ENCODE measurements at places on chromosomes 16 and 17.

DNA sequence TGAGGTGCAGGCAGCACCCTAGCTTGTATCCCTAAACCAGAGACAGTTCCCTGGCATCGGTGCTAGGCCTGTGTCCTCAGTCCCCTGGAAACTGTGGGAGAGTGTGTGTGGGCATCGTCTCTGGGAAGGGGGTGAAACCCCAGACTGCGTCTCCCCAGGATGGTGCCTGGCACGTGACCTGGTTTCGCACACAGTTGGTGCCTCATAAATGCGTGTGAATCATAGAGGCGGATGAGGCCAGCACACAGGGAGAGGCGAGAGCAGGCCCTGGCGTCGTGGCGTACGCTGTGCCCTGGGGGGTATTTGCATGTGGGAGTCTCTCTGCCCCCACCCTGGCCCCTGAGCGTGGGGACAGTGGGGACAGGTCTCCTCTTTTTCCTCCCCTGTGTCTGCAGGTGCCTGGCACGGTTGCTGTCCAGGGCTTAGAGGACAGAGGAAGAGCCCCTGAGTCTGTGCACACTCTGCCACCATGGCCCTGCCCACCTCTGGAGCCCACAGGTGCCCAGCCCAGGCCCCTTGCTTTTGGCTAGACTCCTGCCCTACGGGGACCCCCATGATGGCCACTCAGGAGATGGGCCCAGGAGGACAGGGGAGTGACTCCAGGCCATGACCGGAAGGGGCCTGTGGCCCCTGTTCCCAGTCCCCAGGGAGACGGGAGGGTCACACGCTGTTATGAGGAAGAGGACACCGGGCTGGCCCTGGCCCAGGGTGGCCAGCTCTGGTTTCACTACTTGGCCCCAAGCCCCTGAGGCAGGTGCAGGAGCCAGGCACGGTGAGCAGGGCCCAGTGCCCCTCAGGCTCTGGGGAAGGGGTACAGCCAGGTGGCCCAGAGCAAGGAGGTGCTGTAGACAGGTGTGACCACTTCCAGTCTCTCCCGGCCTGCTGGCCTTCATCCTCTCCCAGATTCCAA lies 1.3 kb upstream of the FSCN2 start:
- DNase-seq: no peak

GRCh38 chr17:55706808-55707773 lies 15.6 kb downstream of the TMEM100 start:
- DNase-seq: no peak

GRCh38 chr16:54467398-54467797 lies 180.8 kb upstream of the IRX3 start:
- DNase-seq: no peak

DNA sequence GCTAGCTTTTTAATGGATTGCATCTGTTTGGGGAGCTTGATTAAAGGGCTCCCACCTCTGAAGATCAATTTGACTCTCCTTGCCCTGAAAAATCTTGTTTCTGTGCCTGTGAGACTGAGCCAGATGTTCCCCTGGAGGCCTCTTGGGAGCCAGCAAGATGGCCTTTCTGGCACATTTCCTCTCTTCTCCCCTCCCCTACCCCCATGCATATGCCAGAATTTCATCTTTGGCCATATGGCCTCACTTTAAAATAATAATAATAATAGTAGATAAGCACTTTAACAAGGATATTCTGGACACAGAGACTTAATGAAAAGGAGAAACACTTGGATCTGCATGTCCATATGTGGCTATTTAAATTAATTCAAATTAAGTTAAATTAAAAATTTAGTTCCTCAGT lies 144.1 kb upstream of the CES5A start:
- no peak for DNase-seq

GRCh38 chr17:41959336-41960095 lies 7.1 kb upstream of the CNP start:
- no peak for DNase-seq

GRCh38 chr17:28549236-28550132 lies 2.9 kb downstream of the UNC119 start:
- no peak for DNase-seq

DNA sequence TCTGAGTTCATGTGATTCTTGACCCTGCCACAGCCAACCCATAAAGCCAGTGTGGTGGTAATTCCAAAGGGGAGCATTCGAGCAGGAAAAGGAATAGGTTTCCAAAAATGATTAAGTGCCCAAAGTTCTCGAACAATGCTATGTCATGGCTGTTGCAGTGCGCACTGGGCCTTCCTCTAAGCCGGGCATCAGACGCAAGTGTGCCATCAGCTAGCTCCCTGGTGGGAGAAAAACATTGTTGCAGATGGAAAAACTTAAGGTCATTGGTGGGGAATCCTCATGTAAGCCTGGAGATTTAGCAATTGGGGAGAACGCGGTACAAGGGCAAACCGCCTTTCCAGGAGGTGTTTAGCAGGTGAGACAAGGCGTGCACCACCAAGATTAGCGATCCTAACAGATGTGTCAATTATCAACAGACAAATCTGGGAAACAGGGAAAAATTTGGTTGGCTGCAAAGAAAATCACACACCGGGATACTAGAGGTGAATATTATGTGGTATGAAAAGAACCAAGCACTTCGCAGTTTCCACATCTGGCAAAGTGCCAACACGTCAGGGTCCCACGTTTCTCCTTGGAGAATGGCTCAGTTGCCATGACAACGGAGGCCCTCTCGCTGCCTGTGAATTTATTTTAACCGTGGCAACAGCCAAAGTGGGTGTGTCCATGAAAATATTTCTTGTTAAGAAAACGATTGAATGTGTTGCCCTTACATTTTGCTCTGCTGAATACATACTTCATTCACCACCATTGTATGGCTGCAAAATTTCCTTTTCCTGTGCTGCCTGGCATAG lies 118.5 kb upstream of the CACNG5 start:
- DNase-seq: no peak
